ENCODE measurements at places on chromosomes 6 and 20.

DNA sequence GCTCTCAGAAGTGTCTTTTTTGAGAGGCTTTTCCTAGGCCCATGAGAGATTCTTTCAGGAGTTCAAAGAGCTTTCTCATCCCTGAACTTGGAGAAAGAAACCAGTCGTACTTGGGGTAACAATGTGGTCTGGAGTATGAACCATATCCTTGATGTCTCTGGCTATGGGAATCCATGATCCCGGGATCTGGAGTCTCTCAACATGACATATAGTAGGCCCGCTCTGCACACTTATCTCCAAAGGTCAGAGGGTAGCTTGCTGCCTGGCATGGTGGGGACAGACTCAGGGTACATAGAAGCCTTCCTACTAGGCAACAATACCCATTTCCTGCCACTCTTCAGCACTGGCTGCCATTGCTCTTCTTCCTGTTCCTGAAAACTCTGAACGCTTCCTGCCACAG is 42.2 kb upstream of the NFATC2 start:
- no peak for DNase-seq

GRCh38 chr20:37574199-37574890 is 46.7 kb upstream of the BLCAP start:
- DNase-seq = no peak

GRCh38 chr20:16004108-16004854 is 569.0 kb downstream of the KIF16B start:
- DNase-seq = no peak

- no peak for DNase-seq
Observed at GRCh38 chr6:65707126-65707826, at the start of gene EYS. Gene EYS, minus strand, starts transcription at chr6:65707226. Its CDS starts 211,816 bp downstream, at chr6:65495410.

DNA sequence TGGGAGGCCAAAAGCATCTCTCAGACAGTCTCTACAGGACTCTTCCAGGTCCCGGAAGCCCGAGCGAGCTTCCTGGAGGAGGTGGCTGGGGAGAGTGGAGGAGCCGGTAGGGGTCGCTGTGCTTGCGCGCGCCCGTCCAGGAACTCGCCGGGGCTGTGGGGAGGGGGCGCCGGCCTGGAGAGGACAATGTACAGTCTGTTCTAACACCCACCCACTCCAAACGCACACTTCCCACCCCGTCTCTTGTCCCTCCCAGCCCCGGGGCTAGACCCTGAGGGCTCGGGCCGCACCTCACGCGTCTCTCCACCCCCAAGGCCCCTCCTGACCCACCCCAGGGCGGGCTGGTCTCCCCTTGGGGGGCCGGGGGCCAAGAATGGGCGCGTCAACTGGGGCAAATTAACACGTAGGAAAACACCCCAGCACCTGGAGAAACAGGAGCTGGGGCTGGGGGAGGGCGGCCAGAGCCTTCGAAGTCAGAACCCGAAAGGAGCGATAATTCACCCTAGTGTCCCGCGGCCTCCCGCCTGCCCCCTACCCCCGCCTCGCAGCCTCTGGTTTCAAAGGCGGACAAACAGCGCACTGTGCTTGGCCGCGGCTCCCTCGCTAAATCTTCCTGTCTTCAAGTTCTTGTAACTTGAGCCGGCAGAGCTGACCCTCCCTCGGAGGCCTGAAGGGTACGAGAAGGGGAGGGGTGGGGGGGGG is 103.2 kb upstream of the FOXP4 start:
- DNase-seq = no peak

GRCh38 chr6:43944908-43945767 is 175.1 kb downstream of the VEGFA start:
- DNase-seq = no peak

DNA sequence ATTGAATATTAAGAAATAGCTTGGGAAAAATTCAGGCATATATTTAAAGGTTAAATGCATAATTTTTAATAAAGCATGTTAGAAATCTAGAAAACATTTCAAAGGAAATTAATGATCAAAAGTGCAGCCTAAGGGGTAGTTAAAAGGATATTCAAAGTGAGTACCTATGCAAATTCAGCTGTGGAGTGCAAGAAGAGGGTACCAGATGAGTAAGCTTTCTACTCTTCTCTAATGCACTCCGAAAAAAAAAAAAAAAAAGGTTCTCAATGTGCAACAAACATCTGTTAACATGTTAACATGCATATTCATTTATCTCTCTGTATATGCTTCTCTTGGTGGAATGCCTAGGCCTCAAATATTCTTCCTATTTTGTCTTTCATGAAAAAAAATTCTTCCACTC is 32.0 kb upstream of the KATNA1 start:
- DNase-seq = no peak

All from CD4-positive, alpha-beta memory T cell (primary cell).